ENCODE measurements at places on chromosomes 2 and 18.

- DNase-seq = no peak
Observed at GRCh38 chr2:219287580-219288265, 8.6 kb downstream of the DNAJB2 start.

DNA sequence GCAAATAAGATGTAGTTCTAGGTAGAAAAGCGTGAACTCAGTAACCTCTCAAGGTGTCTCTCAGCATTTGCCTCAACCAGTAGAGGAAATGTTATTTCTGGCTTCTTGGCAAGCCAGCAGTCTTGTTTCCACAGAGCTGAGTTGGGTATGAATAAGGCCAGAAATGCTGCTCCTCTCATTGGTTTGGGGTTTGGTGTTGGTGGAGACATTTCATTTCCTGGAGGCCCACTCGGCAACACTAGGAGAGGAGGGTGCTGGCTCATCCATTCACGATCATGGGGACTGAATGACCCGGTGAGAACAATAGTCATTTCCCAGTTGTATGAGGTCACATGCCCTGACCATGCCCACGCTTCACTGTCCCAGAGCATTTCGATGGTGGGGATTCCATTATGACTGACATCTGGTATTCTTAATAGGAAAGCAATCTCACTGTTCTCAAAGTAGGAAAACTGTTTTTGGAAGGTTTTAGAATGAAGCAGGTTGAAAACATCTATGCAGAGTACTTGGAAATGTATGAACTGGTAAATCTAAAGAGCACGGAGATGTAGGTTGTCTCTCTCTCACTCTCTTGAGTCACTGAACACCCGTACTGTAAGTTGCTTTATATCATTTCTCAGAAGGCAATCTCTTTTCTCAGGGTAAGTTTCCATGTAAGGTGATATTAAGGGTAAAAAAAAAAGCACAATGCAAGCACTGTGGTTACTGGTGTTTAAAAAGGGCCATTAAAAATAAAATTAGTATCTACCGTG, 37.1 kb upstream of the CTLA4 start:
- DNase-seq = no peak

GRCh38 chr18:44627280-44627679, 53.4 kb upstream of the SETBP1 start:
- no peak for DNase-seq

GRCh38 chr2:68653538-68653982, 10.2 kb downstream of the PROKR1 start:
- no peak for DNase-seq

- DNase-seq = no peak
Observed at GRCh38 chr2:47029737-47030524, 114.3 kb upstream of the MCFD2 start.

GRCh38 chr2:173288561-173288960, 66.1 kb upstream of the CDCA7 start:
- DNase-seq = no peak

DNA sequence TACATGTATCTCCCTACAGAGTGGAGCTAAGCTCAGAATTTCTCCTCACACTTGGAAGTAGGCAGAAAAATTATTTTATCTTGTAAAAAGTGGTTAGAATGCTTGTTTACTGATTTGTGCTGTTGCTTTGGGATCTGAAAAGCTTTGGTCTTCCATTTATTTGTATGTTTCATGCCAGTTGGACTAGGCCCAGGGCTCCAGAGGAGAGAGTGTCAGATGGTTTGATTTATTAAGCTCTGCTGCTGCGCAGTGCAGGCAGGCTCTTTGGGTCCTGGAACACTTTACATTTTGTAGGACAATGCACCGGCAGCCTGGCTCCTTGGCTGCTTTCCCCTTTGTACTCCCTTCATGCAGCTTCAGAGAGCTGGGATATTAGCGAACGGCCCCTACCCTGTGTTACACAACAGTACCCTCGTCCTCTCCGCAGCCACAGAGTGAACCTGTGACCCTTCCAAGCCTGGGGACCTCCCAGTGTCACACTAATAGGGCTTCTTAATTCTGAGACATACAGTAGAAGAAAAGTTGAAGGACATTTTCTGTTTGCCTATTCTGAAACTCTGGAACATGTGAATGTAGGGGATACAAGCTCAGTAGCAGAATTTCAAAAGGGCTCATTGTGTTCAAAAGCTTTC, 56.7 kb upstream of the EML6 start:
- DNase-seq = no peak

DNA sequence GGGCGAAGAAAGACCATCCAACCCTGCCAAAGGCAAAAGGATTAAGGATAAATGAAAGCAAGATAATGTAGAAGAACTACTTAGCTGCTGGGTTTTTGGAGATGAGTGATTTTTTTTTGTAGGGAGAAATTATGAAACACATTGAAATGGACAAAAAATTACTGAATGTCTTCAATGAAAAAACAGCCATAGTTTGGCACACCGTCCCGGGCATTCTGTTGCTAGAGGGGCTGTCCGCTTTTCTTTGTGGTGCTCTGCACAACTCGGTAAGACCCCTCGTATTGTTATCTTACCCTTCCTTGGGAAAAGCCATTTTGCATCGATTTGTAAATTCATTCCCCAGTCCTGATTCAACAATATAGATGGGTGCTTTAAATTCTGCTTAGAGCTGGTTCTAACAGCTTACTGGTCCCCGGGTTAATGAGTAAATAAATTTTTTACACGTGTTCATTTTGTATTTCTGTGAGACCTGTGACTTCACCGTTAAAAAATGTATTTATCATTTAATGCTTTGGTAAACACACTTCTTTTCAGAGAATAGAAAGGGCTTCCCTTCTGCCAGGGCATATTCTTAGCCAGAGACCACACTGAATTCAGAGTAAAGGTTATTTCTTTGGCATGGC, 912 bp upstream of the LAPTM4A start:
- no peak for DNase-seq

GRCh38 chr2:20050104-20050645, 1.3 kb downstream of the LAPTM4A start:
- no peak for DNase-seq

DNA sequence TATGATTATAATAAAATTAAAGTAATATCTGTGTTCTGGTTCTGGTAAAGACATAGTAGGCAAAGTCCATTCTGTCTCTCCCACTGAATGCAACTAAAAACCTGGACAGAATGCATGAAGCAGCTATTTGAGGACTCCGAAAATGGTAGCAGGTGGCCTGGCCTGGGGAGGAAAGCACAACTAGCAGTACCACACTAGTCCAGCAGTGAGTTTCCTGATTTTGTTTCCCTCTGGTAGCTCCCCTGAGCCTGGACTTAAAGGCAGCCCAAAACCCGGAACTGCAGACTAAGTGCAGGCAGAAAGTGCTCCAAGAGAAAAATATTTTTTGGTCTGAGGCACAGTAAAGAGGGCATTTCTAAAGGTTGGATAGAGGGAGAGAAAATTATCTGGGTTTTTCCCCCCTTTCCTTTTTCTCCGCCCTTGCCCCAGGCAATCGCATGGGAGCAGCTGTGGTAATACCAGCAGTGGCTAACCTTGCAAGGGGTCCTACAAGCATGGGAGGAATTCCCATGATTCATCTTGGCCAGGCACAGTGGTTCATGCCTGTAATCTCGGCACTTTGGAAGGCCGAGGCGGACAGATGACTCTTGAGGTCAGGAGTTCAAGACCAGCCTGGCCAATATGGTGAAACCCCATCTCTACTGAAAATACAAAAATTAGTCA, 32.3 kb downstream of the ASXL2 start:
- DNase-seq = no peak

- DNase-seq = no peak
Observed at GRCh38 chr2:142974288-142975024, 97.0 kb downstream of the KYNU start.

GRCh38 chr2:180231015-180231414, 223.9 kb upstream of the CWC22 start:
- DNase-seq = no peak

DNA sequence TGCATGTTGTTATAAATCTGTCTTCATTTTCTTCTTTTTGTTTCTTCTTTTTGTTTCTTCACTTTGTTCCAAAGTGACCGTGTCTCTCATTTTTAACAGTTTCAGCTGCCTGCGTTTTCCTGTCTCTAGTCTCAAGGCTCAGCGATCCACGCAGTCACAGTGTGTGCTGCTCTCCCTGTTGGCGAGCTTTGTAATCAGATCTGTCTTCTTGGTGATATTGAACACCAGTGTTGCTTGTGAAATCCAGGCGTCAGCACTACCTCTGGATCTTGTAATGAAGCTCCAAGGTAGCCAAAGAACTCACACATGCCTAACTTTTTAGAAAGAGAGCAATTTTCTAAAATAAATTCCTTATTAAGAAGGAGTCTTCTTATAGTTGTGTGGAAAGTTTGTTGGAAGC, 13.2 kb downstream of the SNTG2 start:
- DNase-seq = no peak

DNA sequence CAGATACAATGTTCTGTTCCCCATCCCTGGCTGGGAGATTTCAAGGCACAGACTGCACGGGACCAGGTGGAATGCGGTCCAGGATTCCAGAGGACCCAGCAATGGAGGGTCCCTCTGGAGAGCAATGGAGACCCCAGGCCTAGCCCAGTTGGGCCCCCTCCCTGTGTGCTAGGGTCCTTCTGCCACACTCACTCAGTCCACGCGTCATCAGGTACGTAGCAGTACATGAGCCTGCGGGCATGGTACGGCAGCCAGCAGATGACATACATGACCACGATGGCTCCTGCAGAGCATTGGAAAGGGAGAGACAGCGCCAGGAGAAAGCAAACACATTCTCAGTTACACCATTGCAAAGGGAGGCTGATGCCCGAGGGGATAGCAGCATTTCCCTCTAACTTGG, 10.1 kb downstream of the NTSR2 start:
- no peak for DNase-seq

GRCh38 chr2:200028998-200029397, 73.6 kb downstream of the MAIP1 start:
- no peak for DNase-seq

GRCh38 chr18:79367480-79367879, 28.2 kb upstream of the NFATC1 start:
- no peak for DNase-seq

- no peak for DNase-seq
Observed at GRCh38 chr2:218252509-218253231, 8.1 kb upstream of the GPBAR1 start.

GRCh38 chr2:134178138-134178877, 75.6 kb upstream of the MGAT5 start:
- no peak for DNase-seq

DNA sequence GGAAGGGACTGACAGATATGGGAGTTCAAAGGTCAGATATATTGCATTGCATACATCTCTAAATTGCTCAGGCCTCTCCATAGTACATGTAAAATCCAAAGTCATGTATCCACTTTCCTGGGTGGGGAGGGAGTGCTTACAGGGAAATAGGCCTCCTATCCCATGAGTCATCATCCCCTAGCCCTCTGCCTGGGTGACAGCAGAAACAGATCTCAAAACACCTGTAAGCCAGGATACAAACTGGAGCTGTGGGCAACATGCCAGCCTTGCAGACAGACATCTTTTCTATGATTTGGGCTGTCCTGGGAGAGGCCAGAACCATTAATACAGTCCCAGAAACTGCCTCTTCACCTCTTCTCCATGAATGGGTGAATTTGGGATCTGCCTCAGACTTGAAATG, 4.8 kb downstream of the ALK start:
- no peak for DNase-seq

- DNase-seq = no peak
Observed at GRCh38 chr2:99032001-99032400, 96.0 kb upstream of the CRACDL start.

DNA sequence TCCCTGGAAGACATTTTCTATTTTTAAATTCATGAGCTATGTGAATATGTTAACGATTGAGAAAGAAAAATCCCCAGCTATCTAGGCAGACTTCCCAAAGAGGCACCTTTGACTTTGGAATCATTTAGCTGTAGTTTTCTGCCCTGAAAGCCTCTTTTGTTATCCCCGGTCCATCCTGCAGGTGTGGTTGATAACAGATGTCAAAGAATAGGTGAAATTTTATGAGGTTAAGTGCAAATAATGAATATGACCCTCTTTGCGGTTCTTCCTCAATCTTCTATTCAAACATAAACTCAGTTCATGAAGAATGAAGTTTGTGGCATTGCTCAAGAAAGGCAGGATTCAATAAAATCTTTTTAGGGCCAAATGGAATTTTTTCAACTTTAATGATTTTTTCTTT, 51.6 kb upstream of the ATP8B1 start:
- no peak for DNase-seq

DNA sequence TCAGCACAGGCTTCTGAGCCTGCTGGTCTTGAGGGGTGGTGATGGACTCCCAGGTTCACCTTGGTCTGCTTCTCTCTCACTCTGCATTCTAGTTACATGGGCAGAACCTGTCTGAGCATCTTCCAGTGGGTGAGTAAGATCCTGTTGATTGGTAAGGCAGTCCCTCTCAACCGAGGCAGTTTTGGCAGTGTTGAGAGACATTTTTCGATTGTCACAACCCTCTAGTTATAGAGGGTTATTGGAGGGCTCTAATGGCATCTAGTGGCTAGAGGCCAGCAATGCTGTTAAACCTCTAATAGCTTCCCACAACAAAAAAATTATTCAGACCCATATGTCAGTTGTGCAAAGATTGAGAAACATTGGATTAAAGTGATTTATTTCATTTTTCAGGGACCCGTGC, 9.3 kb upstream of the MGAT5 start:
- DNase-seq = no peak

DNA sequence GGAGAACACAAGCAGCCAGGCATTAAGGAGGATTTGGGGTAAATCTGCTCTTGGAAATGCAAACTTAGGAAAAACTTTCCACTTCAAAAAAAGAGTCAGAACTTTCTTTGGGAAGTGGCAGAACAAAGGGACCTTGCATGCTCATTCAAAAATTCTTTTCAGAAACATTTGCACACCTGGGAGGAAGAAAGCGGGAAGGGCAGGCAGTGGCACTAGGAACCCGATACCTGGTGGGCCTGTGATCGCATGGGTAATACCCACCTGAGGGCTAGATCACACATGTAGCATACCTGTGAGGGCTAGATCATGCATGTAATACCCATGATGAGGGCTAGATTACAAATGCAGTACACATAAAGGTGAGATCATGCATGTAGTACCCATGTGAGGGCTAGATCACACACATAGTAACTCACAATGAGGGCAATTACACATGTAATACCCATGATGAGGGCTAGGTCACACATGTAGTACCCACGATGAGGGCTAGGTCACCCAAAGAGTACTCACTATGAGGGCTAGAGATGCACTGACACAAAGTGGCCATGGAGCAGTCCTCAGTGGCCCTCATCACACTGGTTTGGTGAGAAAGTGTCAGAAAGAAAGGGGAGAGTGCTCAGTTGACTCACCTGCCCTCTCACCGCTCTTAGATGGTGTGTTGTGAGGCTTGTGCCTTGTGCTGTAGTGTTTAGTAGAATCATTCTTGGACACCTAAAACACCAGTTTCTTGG, 212.5 kb downstream of the DLGAP1 start:
- no peak for DNase-seq

DNA sequence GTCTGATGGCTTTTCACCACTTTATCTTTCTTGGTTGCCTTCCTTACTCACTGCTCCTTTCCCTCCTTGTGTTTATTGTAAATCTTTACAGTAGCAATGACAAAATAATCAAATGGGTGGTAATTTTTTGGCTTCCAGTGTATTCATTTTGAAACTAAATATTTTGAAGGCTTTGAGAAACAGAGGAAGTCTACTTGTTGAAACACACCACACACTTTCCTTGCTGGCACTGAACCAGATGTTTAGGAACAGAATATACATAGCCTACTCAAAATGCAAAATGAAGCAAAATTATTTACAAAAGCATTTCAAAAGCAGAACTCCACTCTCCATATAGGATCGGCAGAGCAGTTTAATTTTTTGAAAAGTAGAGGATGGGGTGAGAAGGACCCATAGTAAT, 189.8 kb downstream of the LTBP1 start:
- DNase-seq = no peak

- peak; percentile 72 for DNase-seq
Observed at GRCh38 chr2:45237850-45238542, 228.7 kb upstream of the SIX2 start.

GRCh38 chr2:238098901-238099713, 1.0 kb upstream of the ESPNL start:
- no peak for DNase-seq
